ENCODE measurements at places on chromosomes 5 and 9. TPM values are rescaled to one million over a fixed set of nuclear protein-coding genes. Genes with fewer than 3 reads are reported as not detected.

The SV2C gene
- total RNA-seq = not detected

The MEGF10 gene
- under 0.01 TPM for total RNA-seq

The UBTD2 gene
- total RNA-seq = 24.9 TPM

The C1QTNF2 gene
- 2.3 TPM for total RNA-seq

The BHMT gene
- 0.17 TPM for total RNA-seq

The SUSD3 gene
- 4.6 TPM for total RNA-seq

The IL7R gene
- total RNA-seq = 67.9 TPM

The IL31RA gene
- total RNA-seq = 2.6 TPM

- no peak for DNase-seq
Observed at GRCh38 chr5:179978792-179979191, 71.1 kb upstream of the TBC1D9B start.

DNA sequence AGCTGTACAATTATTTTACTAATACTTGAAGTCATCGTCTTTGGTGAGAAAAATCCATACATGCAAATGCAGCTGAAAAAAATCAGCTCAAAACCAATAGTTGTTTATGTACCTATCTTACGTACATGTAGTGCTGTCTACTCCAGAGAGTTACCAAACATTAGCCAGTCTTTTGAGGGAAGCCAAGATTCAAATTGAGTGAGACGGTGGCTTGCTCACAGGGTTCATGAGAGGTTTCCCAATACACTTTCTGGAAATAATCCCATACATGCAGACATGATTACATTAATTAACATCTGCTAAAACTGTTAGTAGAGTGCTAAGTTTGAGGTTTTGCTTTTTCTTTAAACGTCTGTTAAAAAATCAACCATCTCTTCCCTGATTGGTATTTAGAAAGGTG, 2.3 kb downstream of the C9orf72 start:
- no peak for DNase-seq

- DNase-seq = peak; percentile 54
Observed at GRCh38 chr5:64789457-64789856, 20.7 kb downstream of the CWC27 start.

GRCh38 chr5:154648706-154649105, 106.5 kb upstream of the LARP1 start:
- DNase-seq = peak; percentile 50

GRCh38 chr5:80442742-80443141, 34.9 kb downstream of the ZFYVE16 start:
- DNase-seq = no peak

DNA sequence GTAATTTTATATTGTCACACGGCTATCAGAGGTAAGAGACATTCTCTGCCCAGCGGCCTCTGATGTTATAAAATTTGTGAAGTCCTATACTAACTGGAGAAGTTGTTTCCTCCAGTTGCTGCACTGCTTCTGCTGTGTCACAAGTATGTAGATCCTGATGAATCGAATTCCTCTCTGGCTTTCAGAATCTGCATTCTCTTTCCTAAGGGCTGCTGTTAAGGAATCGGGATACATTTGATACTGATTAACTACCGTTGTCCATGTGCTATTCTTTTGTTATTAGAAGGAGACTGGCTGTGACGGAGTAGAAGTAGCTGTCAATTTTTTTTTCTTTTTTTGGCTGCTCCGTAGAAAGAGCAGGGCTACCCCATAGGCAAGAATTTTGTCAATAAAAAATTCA, 81.7 kb upstream of the LRRC70 start:
- DNase-seq = no peak

DNA sequence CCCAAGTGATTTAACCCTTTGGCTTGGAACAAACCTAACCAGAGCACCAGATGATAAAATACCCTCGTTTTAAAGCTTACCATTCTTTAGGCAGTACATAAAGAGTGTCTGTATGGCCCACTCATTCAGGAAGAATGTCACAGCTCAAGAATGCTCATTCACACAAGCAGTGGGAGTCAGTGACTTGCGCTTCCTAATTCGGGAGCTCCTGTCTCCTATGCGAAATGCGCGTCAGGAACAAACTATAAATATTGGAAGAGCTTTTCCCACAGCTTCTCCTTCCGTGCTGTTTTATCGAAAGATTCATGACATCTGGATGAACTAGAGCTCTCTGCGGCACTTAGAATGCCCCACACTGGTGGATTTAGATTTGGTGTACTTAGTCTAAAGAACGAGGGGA, 66.6 kb downstream of the NTRK2 start:
- peak; percentile 59 for DNase-seq

DNA sequence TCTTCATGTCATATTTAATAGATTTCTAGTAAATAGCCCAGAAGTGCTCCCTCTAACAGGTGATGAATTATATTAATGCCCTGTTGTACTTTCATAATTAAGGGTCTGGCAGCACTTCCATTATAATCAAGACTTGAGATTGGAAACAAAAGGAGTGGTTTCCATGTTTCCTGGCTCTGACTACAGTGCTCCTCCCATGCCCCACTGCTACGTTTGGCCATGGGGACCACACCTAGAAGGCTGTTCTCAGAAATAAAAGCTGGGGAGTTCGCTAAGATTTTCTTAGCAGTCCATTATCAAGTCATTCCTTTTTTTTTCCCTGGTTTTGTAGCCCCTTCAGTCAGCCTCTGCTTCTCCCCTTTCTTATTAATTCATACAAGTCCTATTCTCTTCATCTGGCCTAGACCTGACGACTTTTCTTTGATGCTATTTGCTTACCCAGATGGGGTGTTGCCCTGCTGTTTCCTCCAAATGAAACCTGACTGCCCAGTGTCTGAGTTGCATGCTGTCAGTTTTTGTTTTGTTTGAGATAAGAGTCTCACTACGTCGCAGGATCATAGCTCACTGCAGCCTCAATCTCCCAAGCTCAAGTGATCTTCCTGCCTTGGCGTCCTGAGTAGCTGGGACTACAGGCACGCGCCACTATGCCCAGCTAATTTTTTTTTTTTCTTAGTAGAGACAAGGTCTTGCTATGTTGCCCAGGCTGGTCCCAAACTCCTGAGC, 312.1 kb upstream of the EFNA5 start:
- DNase-seq = no peak

GRCh38 chr9:72614067-72614466, 92.7 kb downstream of the TMC1 start:
- DNase-seq = no peak

DNA sequence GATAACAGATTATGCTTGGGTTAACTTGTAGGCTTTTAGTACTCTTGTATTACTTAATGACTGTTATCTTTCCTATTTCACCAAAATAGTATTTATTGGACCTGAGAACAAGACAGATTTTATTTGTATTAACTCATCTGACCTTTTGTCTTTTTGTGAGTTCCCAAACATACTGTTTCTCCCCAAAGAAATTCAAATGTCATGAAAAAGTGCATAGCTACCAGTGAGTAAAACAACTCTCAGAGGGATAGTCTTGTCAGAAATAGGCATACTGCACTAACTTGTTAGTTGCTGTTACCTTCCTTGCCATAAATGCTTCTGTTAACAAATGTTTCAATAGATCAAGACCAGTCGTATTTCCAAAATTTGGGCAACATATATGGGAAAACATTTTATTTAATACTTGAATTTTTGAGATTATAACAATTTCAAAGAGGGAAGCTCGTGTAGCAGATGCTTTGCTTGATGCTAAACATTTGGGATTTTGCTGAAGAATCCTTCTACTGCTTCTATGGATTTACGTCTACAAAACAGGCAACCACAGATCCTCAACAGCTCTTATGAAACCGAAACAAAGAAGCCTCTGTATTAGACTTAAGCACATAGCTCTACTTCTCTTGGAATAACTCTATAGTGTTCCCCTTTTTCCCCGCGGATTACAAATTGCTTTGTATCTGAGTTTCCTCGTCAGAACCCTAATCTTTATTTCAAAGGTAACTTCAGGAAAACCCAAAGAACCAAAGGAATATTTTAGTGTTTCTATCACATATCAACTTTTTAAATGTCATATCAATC, 248.8 kb downstream of the MCTP1 start:
- DNase-seq = no peak

- DNase-seq = no peak
Observed at GRCh38 chr5:55960779-55961178, 34.0 kb downstream of the IL6ST start.

DNA sequence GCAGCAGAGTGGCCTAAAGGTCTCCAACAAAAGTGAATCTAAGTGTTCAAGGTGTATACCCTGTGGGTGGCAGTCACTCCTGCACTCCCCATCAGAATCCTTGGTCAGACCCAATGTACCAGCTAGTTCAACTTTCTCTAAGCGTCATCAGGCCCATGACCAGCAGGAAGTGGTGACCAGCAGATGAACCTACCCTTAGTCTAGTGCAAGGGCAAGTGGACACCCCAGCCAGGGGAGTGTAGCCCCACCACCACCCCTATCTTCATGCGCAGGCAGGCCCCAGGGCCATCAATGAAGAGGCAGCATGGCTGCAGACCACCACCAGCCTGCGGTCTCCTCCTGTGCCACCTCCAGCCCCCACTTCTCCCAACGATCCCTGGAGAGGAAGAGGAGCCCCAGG, 213.1 kb downstream of the AGTPBP1 start:
- no peak for DNase-seq

DNA sequence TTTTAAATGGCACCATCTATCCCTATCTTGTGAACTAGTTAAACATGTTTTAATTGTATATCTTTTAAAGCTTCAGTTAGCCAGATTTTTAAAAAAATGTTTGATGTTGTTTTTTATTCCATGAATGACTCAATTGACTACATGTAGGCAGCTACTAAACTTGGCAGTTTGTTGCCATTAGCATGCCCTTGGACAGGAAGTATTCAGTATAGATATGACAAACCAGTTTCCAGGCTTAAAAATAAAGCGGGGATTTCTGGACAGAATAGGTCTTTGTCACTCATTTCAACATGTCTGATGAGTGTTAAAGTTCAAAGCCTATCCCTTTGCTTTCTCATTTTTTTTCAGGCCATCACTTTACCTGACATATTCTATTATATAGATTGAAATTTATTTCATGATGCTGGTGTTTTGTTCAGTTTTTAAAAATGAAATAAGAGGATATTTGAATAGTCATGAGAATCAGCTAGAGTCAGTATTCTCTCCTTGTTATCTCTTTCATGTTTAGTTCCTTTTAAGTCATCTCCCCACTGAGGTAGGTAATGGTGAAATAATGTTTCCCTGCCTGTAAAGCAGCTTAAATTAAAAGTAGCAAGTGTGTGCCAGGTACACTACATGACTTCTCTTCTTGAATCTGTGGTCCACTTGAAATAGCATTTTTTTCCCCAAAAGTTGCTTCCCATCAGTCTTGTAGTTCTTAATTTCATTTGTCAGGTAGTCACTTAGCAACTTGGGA, 11.9 kb downstream of the TNFAIP8 start:
- peak; percentile 31 for DNase-seq

GRCh38 chr9:108845947-108846346, 9.8 kb downstream of the ACTL7B start:
- DNase-seq = no peak

DNA sequence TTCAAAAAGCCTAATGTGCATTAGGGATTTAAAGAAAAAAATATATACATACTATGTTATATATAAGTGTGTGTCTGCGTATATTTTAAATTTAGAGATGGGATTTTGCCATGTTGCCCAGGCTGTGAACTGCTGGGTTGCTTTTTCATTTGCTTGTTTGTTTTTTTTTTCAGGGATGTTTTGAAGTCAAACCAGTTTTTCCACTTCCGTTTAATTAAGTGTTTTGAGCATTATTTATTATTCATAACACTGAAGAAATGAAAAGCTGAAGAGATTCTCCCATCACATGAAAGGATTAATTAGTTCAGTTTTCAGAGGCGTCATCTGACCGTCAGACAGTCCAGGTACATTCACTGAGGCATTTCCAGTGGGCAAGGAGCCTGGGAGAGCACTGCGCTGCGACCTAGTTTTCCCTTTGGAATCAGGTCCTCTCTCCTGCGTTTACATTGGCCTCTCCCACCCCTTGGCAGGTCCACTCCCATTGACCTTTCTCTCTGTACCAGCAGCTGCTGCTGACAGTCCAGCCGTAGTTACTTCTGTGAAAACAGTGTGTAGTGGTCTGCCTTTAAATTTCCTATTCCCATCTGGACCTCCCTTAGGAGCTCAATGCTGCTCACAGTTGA, 26.0 kb downstream of the ARRDC3 start:
- no peak for DNase-seq

- no peak for DNase-seq
Observed at GRCh38 chr5:125882061-125882460, 541.1 kb upstream of the GRAMD2B start.

DNA sequence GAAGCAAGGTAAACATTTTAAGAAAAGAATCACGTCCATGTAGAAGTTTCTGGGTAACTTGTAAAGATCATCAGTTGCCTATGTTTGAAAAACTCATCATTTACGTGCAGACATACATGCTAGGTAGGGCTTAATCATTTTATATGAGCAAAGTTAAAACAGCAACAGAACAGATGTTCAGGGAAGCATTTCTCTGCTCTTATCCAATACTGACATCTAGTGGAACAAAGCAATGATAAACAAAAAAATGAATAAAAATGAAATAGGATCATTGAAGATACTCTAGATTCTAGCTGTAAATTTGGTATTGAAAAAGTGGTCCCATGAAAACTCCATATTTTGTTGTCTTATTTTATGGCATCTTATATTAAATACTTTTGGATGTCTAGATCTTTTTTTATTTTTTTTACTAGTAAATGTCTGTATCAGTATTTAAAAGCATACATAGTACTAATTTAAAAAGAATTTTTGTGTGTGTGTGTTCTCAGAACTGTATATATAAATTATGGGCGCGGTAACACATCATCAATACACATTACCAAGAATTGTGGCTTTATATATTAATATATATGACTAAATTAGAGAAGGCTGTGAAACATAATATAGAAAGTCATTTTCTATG, 1050.2 kb downstream of the CDH12 start:
- peak; percentile 29 for DNase-seq

- DNase-seq = no peak
Observed at GRCh38 chr5:63700241-63700640, 262.0 kb downstream of the HTR1A start.

- DNase-seq = no peak
Observed at GRCh38 chr9:73816905-73817304, 665.2 kb downstream of the ANXA1 start.

DNA sequence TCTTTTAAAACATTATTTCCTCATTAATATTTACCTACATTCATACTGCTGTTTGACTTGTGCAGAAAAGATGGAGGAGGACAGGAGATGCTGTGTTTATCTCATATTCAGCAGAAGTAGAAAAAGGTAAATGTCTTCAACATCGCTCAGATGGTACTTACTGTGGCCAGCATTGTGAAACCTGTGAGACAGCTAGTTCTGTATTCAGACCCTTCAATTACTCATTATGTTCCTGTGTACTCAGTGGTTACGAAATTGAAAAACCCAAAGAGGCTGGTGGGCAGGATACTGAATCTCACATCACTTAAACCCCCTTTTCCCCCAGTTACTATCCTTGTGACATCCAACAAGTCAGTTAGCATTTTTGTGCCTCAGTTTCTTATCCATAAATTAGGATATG, 216.0 kb downstream of the KDM4C start:
- no peak for DNase-seq

DNA sequence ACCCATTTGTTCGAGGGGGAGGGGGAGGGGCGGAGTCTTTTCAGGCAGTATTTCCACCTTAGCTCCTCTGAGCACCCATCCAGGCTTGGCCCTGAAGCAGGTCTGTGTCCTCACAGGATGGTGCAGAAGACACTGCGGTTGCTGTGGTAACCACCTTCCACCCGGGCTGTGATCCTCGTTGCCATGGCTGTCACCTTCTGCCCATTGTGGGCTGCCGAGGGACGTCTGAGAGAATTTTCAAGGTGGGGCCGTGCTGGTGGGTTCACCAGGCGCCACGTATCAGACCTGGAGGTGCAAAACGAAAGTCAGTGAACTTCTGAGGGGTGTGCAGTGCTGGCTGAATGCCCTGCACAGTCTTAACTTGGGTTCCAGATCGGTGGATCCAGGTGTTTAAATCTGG, 26.7 kb downstream of the POLR1E start:
- no peak for DNase-seq

GRCh38 chr5:6125781-6126180, 252.6 kb downstream of the MED10 start:
- no peak for DNase-seq
